ENCODE measurements at places on chromosomes 6 and 20.

DNA sequence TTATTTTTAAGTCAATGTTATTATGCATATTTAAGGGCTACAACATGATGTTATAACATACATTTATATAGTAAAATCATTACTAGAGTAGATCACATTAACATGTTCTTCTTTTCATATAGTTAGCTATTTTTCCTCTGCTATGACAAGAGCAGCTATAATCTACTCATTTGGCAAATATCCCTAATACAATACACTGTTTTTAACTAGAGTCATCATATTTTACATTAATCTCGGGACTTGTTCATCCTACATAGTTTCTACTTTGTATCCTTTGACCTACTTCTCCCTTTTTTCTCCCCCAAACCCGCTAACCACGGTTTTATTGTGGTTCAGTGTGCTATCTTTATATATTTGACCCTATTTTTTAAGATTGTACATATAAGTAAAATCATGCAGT lies 249.0 kb downstream of the EPM2A start:
- no peak for DNase-seq

DNA sequence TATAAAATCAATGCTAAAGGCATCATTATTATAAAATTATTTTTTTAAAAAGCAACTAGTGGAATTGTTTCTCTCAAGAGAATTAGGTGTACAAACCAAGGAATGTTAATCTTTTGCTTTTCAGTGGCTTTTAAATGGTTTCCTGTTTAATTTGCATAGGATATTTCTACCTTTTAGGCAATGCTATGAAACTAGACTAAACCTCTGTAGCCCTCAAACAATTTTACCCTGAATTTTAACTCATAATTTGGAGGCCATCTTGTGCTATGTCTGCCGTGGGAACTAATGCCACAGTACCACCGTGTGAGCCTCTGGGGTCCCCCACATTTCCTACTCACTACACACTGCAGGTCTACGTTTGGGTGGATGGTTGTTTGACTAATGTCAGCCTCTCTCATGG lies 20.6 kb downstream of the PHACTR2 start:
- no peak for DNase-seq

DNA sequence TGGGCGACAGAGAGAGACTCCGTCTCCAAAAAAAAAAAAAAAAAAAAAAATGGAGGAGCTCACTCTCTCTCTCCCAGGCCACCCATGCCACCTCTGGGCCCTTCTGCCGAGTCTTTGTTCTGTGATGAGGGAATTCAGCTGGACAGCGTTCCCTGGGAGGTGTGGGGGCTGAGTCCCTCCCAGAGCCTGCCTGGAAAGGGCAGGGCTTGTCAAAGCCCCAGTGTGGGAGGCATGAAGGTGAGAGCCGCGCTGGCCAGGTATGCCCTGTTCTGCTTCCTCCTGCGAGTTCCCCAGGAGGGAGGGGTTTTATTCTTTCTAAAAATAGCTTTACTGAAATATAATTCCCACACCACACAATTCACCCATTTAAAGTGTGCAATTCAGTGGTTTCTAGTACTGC lies 69.6 kb downstream of the TMEM242 start:
- DNase-seq, result no peak

- DNase-seq, result no peak
Measured at GRCh38 chr6:11921017-11921438, 91.1 kb upstream of the HIVEP1 start.

DNA sequence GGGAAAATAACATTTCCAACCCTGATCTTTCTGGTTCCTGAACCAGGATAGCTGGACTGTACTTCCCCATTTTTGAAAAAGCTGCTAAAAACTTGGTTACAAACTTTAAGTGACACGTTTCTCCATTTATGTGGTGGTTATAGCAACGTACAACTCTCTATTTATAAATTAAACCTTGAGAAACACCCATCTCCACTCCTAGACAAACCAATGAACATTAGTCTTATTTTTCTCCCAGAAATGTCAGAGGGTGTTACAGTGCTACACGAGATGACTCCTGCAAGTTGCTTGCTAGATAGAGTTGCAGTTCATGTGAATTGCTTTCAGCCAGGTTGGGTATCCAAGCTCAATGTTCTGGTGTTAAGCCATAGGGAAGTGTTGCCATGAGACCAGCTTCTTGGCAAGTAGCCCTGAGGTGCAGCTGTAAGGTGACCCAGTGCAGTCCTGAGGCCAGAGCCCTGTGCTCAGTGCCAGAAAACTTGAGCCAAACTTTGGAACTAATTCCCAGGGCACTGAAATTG lies 51.3 kb upstream of the REV3L start:
- no peak for DNase-seq

GRCh38 chr6:166851426-166851825 lies 104.9 kb downstream of the RNASET2 start:
- DNase-seq, result no peak

DNA sequence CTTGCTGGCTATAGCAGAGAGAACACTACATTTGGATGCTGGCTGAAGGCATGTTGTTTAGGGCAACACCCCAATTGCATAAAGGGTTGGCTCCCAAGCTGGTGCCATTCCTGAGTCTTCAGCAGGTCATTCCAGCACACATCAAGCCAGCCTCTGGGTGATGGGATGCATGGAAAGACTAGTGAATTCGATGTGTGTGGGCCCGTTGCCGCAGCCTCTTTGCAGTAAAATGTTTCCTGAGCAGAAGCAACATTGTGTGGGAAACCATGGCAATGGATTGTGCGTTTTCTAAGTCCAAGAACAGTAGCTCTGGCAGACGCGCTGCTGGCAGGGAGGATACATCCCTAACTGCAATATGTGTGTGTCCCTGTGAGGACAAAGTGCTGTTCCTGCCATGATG lies 142.4 kb upstream of the SLC24A3 start:
- no peak for DNase-seq

- no peak for DNase-seq
Measured at GRCh38 chr6:86782328-86782727, 155.0 kb upstream of the HTR1E start.
